ENCODE measurements at places on chromosomes 6 and 20.

DNA sequence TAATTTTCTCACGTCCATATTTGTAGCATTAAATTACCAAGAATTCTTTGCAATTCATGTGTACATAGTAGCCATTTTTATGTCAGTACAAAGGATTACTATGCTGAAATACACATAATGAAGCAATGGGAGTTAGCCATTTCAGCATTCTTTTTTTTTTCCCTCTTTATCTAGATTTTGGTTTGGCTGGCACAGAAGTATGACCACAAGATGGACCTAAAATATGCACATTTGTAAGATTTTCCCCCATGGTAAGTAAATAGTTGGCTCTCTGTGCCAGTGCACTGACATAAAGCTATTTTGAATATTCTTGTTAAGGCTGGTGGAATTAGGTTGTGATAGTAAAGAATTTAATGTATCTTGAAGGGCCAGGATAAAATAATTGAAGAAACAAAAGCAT lies 486.1 kb upstream of the BTBD3 start:
- no peak for DNase-seq

GRCh38 chr6:5670811-5671561 lies 335.7 kb downstream of the NRN1 start:
- DNase-seq = peak; percentile 48

- DNase-seq = no peak
These were observed 25.2 kb upstream of the FYN start for GRCh38 chr6:111898452-111898851.

DNA sequence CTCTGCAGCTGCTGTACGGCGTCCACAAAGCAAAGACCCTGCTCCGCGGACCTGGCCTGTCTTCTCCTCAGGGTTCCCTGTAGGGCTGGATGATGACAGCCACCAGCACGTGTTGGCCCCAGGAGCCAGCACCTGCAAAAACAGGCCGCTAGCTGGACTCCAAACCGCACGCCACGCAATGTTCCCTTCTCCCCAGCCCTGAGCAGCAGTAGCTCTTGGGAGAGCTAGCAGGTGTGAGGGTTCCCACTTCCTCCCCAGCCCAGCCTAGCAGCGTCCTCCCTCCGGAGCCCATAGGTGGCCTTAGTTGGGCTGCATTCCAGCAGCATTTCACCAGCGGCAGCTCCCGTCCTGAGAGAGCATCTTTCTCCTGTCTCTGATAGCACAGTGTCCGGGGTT lies 42.3 kb downstream of the DACT2 start:
- DNase-seq = no peak

GRCh38 chr6:11270030-11271027 lies 37.9 kb upstream of the NEDD9 start:
- no peak for DNase-seq

DNA sequence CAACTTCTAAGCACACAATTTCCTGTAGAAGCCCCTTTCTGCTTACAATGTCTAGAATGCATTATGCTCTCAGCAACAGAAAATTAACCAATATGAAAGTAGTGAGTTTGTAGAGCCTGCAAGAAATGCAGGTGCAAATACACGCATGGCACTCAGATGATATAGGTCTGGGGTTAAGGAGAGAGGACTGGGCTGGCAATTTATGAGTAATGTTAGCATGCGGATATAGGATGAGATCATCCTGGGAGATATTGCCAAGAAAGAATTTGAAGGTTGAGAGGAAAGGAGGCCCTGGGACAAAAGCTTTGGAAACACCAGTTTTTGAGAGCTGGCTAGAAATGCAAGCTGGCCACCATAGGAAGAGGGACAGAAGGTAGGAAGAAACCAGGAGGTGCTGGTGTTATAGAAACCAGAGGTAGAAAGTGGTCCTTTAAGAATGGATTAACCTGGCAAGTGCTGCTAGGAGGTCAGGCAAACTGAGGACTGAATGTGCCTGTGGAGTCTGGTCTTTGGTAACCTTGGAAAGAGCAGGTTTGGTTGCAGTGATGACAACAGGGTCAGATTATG lies 183.2 kb upstream of the MYLIP start:
- no peak for DNase-seq

GRCh38 chr20:23654717-23655116 lies 17.0 kb upstream of the CST3 start:
- DNase-seq = no peak

- no peak for DNase-seq
These were observed 224.2 kb downstream of the CLIC5 start for GRCh38 chr6:45791211-45792168.

DNA sequence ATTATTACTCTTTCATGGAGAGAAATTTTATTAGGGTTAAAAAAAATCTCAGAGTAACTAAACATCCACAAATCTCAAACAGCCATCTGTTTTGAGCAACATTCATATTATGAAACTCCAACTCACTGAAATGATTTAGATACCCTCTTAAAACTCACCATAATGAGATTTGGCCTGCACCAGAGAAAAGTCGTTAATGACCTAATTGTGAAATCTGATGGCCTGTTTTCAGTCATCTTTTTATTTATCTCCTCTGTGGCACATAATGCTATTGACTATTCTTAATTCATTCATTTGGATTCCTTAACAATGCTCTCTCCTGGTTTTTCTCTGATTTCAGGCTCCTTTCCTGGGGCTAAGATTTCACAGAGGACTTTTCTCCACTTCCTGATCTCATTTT lies 192.7 kb downstream of the RNF144B start:
- no peak for DNase-seq

DNA sequence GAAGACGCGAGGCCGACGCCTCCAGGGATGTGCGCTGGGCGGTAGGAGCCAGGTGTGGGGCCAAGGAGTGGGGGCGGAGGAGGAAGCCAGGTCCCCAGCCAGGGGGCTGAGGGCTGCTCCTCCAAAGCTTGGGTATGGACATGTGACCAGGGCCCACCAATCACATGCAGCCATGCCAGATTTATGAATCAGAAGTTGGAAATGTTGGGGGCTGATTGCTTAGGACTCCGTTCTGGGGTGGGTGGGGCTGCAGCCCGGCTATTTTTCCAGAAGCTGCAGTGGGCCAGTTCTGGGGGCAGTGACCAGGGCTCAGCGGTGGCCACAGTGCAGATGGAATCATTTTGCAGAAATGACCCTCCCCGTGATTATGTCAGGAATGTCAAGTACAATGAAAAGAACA lies 96.0 kb downstream of the CEBPB start:
- no peak for DNase-seq

- DNase-seq = peak; percentile 71
These were observed at the start of gene SLC2A4RG for GRCh38 chr20:63739130-63740069. TSS of gene SLC2A4RG (plus strand) at chr20:63739776. CDS start at chr20:63739913, 137 bp downstream.

DNA sequence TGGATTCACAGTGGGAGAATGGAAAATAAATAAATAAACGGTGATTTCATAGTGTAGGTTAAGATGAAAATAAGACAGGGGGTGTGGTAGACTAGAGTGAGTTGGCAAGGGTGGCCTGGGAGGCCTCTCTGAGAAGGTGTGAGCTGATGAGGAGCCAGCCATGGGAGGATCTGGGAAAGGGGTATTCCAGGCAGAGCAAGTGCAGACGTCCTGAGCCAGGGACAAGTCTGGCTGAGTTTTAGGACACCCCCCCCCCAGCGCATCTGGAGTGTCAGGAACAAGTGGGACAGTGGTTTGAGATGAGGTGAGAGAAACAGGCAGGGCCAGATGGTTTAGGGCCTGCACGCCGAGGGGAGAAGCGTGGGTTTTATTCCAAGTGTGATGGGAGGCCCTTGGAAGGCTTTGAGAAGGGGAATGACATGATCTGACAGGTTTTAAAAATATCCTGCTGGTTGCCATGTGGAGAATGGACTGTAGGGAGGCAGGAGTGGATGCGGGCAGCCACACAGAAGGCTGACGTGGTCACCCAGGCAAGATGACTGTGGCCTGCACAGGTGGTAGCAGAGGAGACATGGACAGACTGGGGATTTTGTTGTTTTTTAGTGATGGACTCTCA lies 21.1 kb upstream of the CCM2L start:
- DNase-seq = no peak

DNA sequence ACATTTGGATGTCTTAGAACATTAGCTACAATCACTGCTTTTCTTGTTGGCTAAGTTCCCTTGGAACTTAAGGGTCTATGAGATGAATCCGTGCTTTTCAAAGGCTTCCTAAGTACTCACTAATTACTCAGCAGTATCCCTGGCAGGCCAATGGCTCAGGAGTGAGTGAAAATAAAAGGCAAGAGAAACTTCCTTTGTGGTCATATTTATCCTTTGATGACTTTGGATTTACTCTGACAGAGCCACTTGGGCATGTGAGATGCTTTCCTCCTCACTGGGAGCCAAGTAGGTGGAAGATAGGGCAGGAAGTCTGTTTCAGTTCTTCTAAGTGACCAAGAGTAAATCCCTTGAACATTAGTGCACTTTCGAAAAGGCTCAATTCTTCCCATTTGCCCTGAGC lies 224.3 kb upstream of the FOXA2 start:
- no peak for DNase-seq

- DNase-seq = no peak
These were observed 65.4 kb downstream of the PRND start for GRCh38 chr20:4787069-4787468.

- DNase-seq = no peak
These were observed 54.2 kb downstream of the HIVEP1 start for GRCh38 chr6:12066297-12066696.

DNA sequence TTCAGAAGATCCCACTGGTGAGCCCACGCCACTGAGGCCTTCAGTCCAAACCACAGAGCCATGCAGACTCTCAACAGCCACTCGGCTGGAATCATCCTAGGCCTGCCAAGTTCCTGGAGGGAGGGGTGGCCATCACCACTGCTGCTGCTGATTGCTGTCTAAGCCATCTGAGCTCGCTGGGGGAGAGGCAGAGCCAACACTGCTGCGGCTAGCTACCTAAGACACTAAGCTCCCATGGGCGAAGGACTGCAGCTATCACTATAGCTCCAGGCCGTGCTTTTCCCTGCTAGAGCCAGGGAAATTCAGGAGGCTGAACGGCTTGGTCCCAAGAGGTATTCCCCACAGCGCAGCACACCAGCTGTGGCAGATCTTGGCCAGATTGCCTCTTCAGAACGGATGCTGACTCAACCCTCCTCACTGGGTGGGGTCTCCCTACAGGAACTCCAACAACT lies 73.6 kb downstream of the TBC1D32 start:
- no peak for DNase-seq

DNA sequence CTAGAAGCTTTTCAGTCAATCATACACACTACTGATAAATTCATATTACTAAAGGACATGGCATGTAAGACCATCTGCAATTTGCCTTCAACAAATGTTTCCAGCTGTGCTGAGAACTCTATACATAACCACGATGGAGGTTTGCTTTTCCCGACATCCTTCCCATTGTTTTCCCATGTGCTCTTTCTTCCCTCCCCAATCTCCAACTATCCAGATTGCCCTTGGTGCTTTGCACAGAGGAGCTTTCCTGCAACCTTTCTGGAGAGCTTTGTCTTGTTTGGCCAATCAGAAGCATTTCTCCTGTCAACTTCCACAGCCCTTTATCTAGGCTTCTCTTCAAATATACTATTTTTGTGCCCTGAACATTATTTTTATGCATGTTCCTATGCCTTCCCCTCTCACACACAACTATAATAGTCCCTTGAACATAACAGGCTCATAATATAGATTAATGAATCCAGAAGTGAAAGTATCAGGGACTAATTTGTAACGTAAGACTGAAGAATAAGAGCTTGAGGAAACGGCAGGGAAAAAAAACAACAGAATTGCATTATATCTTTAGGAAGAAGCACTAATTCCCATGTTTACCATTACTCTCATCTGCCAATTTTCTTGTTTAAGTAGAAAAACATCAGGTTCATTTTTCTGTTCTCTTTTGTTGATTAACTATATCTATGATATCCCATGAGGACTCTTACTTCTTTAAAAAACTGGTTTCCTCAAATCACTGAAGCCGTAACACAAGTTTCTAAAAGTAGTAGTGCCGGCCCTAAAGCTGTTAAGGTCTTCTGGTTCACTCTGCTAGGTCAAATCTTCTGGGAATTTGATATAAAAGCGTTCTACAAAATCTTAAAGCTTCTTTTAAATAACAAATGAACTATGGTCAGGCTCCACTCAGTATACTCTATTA lies 20.1 kb downstream of the SMLR1 start:
- DNase-seq = no peak

DNA sequence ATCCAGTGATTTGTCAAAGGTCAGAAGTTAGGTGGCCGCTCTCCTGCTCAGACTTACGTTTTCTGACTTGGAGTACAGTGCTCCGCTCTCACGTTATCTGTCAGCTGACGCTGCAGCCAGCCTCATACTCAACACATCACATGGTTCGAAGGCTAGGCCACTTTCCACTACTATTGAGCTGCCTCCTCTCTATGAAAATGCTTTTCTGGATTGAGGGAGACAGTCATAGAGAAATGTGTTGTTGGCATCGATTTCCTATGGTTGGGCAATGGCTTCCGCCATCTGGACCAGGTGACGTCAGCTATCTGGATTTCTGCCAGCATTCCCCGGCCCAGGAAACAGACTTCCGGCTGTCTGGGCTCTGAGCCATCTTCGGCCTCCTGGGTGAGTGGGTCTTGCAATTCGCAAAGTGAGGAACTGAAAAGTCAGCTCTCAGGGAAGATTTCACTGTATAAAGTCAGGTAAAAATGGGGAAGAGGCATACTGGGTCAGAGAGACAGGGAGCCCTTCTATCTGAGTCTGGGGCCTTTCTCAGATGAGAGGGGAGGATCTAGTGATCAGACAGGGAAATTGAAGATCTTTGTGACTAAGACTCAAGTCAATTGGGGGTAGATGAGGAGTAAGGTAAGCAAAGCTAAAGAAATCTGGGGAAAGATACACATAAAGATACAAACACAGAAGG lies 37.5 kb upstream of the IER3 start:
- peak; percentile 39 for DNase-seq

- peak; percentile 75 for DNase-seq
These were observed at the start of gene RAET1G for GRCh38 chr6:149922642-149923326. TSS of gene RAET1G (minus strand) at chr6:149923121. CDS start at chr6:149923010, 111 bp downstream.

- no peak for DNase-seq
These were observed 397.1 kb upstream of the BTBD3 start for GRCh38 chr20:11520596-11520995.

- no peak for DNase-seq
These were observed 150.8 kb downstream of the ZMYND8 start for GRCh38 chr20:47205577-47206123.

GRCh38 chr20:19774135-19774933 lies 16.3 kb downstream of the RIN2 start:
- no peak for DNase-seq

DNA sequence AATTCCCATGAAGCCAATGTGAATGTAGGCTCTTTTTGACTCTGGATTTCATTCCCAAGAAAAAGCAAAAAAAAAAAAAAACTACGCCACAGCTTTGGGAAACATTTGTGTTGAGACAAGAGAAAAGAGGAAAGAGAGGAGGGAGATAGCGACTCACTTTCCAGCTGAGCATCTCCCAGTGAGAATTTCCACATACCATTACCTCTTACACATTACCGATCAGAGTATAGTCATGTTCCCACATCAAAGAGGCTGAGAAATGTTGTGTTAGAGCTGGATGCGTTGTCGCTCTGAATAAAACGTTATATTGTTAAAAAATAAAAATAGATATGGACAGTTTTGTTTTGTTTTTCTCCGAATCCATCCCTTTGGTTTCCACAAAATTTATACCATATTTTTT lies 1019.3 kb upstream of the ADGRB3 start:
- no peak for DNase-seq

All from right renal pelvis (tissue), 4 donors.